Mesothelial cell of epicardium (in vitro differentiated cells): ENCODE measurements at places on chromosomes 5 and 9. TPM values are rescaled to one million over a fixed set of nuclear protein-coding genes. Genes with fewer than 3 reads are reported as not detected.

GRCh38 chr9:2729721-2730120 lies 12.4 kb downstream of the KCNV2 start:
- no peaks in the 10 kb centered on the region for H3K27me3 ChIP-seq
- H3K4me3 ChIP-seq, result no peak overlapping the region
- DNase-seq, result no peak
- peaks cover 7% of the 10 kb centered on the region for H3K36me3 ChIP-seq

- H3K4me1 ChIP-seq, result no peaks in the 10 kb centered on the region
- no peak overlapping the region for H3K27ac ChIP-seq
- no peaks in the 10 kb centered on the region for H3K36me3 ChIP-seq
- H3K27me3 ChIP-seq, result no peaks in the 10 kb centered on the region
- DNase-seq, result no peak
- H3K4me3 ChIP-seq, result no peak overlapping the region
These were observed 221.0 kb downstream of the ADCY2 start for GRCh38 chr5:7616897-7617296.

GRCh38 chr9:90900130-90900529 lies 98.5 kb downstream of the SYK start:
- no peaks in the 10 kb centered on the region for H3K4me1 ChIP-seq
- H3K4me3 ChIP-seq, result no peak overlapping the region
- DNase-seq, result no peak
- no peak overlapping the region for H3K27ac ChIP-seq
- peaks cover 4% of the 10 kb centered on the region for H3K36me3 ChIP-seq
- no peaks in the 10 kb centered on the region for H3K27me3 ChIP-seq

LCP2 gene
- not detected in 3 replicates for total RNA-seq

IL33 gene
- total RNA-seq, result 4.2 to 5.4 TPM (median 4.7 TPM) in 3 replicates

GRCh38 chr5:91263898-91264297 lies 119.2 kb downstream of the ARRDC3 start:
- DNase-seq, result no peak
- H3K4me1 ChIP-seq, result peaks cover 13% of the 10 kb centered on the region
- H3K36me3 ChIP-seq, result no peaks in the 10 kb centered on the region

- H3K27me3 ChIP-seq, result no peaks in the 10 kb centered on the region
- no peaks in the 10 kb centered on the region for H3K4me1 ChIP-seq
- peaks cover 14% of the 10 kb centered on the region for H3K36me3 ChIP-seq
- no peak overlapping the region for H3K4me3 ChIP-seq
These were observed 22.7 kb downstream of the SPDL1 start for GRCh38 chr5:169606279-169606678.

DNA sequence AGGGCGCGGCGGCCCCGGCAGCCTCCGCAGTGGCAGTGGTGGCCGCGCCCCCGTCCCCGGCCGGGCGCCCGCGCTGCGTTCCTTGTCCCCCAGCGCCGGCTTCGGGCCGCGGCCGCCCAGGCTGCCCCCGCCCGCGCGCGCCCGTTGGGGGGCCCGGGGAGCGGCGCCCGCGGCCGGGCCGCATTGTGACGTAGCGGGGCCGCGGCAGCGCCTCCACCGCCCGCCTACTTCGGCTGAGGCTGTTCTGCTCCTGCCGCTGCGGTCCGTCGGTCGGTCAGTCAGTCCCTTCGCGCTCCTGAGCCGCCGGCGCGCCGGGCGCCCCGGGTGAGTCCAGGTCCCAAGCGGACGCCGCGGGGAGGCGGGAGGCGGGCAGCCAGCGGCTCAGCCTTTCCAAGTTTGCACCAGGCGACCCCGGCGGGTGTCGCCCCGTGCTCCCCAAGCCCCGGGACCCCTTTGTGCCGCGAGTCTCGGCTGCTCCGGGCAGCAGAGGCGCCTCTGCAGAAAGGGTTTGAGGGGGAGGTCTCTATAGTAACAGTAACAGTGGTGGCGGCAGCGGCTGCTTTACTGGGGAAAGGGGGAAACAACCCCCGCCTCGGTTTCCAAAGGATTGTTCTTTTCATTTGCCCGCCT lies at the start of gene SNCAIP:
TSS of gene SNCAIP (plus strand) at position 277 of the 630 bp plus-strand sequence. CDS start 78,898 bp downstream, outside the sequence.
- H3K4me3 ChIP-seq, result peak within 1 kb of the TSS; percentile 96
- peak; percentile 35 for DNase-seq
- peak within 1 kb of the TSS; percentile 97 for H3K27ac ChIP-seq
- peaks cover 53% of the 10 kb centered on the region for H3K4me1 ChIP-seq
- no peaks in the 10 kb centered on the region for H3K27me3 ChIP-seq

LRRC19 gene
- total RNA-seq, result not detected in 3 replicates

MARCOL gene
- total RNA-seq, result 0.18 TPM in 1 of 3 replicates, not detected in the others

NEUROG1 gene
- not detected in 3 replicates for total RNA-seq

- H3K4me1 ChIP-seq, result no peaks in the 10 kb centered on the region
- peaks cover 13% of the 10 kb centered on the region for H3K36me3 ChIP-seq
- H3K27ac ChIP-seq, result no peak overlapping the region
- no peak for DNase-seq
- H3K4me3 ChIP-seq, result no peak overlapping the region
These were observed 12.6 kb downstream of the JAK2 start for GRCh38 chr9:4997631-4998030.

CDH18 gene
- 2.1 to 3.7 TPM (median 2.8 TPM) in 3 replicates for total RNA-seq

DNA sequence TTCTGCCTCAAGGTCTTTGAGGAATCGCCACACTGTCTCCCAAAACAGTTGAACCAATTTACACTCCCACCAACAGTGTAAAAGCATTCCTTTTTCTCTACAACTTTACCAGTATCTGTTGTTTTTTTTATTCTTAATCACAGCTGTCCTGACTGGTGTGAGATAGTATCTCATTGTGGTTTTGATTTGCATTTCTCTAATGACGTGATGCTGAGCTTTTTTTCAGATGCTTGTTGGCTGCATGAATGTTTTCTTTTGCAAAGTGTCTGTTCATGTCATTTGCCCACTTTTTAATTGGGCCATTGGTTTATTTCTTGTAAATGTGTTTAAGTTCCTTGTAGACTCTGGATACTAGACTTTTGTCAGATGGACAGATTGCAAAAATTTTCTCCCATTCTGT lies 400.0 kb downstream of the DEPDC1B start:
- H3K4me1 ChIP-seq, result peaks cover 11% of the 10 kb centered on the region
- H3K4me3 ChIP-seq, result no peak overlapping the region
- no peak for DNase-seq
- H3K27me3 ChIP-seq, result no peaks in the 10 kb centered on the region

DNA sequence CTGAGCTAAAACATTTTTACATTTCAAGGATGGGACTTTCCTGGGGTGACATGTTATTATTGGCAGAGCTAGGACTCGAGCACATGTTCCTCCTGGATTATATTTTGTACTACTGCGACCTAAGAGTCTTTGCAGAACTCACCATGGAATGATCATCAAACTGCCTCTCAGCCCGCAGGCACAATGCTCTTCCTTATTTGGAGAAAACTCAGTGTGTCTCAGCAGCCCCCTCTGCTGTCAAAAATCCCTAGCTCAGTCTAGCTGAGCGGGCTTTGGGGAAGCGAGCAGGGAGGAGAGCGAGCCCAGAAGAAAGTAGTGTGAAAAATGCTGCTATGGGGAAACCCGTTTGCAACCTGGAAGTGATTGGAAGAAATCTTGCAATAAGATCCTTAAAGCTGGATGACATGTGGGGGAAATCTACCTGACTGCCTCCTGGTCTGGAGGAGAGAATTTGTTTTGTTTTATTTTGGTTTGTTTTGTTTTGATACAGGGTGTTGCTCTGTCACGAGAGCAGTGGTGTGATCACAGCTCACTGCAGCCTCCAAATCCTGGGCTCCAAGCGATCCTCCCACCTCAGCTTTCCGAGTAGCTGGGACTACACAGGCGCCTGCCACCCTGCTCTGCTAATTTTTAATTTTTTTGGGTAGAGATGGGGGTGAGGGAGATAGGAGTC lies 89.9 kb upstream of the CLINT1 start:
- peak overlapping the region; percentile 88 for H3K27ac ChIP-seq
- peak overlapping the region; percentile 30 for H3K4me3 ChIP-seq
- H3K36me3 ChIP-seq, result no peaks in the 10 kb centered on the region
- peak; percentile 88 for DNase-seq
- no peaks in the 10 kb centered on the region for H3K27me3 ChIP-seq
- peaks cover 19% of the 10 kb centered on the region for H3K4me1 ChIP-seq
